ENCODE measurements at places on chromosomes 3 and 15. TPM values are rescaled to one million over a fixed set of nuclear protein-coding genes. Genes with fewer than 3 reads are reported as not detected.

Gene MCTP2
- total RNA-seq: 16.2 TPM

Gene EID1
- 68.8 TPM for total RNA-seq

Gene ZNF501
- total RNA-seq: 1.3 TPM

Gene CAMP
- total RNA-seq: not detected

Gene CFAP92
- 0.37 TPM for total RNA-seq

Gene PLIN1
- 0.12 TPM for total RNA-seq

GRCh38 chr3:99485286-99485685, 153.1 kb upstream of the COL8A1 start:
- DNase-seq: no peak

- DNase-seq: no peak
Observed at GRCh38 chr3:88879905-88880304, 227.5 kb upstream of the EPHA3 start.

DNA sequence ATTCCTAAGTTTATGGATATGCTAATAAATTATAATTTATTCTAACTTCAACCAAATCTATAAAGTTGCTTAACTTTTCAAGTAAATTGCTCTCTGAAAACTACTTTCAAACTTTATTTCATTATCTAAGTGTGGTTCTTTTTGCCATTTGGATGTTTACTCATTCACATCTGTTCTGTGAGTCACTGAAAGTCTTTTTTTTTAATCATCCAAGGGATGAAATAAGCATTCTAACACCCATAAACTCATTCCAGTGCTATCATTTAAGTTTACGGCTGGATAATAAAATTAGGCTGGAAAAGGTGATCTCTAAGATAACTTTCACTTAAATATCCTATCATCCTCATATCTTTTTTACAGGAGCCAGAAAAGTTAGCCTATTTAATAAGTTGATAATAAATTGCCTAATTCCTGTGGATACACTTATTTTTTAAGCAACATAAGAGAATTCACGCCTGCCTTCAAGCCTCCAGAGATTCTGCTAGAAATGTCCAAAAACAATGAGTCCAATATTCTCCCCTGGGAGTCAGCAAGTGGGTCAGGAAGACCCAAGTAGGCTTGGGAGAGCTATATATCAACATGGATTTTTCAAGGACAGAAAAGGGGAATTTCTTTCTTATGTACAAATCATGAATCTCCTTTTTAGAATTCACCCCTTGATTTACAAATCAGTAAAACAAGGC, 25.8 kb downstream of the SCG3 start:
- no peak for DNase-seq

GRCh38 chr3:23496165-23496564, 293.0 kb downstream of the UBE2E2 start:
- DNase-seq: no peak

DNA sequence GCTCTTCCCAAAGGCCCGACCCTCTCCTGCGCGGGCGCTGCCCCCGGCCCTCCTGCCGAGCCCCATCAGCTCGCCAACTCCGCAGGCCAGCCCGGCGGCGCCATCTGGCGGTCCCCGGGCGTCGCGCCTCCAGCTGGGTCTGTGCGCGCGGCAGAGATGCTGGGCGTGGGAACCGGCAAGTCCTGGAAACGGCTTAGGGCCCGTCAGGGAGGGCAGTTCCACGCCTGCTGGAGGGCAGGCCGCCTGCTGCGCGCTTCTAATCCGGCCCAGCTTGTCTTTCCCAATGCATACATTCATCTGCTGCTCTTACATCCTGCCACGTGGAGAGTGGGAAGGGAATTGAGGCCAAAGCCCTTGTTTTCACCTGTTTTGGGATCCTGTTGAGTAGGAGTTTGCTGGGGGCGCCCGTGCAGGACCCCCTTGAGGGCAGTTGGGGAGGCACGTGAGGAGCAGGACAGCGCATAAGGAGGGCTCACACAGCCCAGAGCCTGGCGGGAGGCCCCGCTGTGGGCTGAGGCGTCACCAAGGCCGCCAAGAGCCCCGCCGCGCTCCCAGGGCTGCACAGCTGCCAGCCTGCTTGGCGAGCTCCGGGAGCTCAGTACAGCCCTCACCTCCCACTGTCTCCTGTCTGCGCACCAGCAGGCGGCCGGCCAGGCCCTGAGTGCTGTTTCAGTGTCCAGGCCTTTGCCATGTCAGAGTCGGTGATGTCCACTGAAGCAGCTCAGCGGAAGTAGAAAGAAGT, 165.6 kb downstream of the NSMCE3 start:
- DNase-seq: peak; percentile 46

DNA sequence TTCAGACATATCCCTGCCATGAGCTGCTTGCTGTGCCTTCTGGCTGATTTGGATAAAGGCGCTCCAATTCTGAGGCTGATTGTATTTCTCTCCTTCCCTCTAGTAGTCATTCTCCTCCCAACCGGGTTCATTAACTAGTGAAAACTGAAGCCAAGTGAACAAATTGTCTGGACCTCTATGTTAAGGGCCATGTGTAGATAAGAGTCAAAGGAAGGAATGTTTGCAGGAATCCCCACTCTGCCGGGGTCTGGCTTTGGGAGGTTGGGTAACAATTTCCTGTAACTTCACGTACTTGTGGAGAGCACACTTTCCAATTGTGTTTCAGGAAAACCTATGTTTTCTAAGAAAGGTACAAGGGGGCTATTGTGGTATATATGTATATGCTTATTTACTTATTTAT, 38.2 kb upstream of the SUCLG2 start:
- no peak for DNase-seq

GRCh38 chr3:124116906-124117305, 125.0 kb upstream of the ROPN1 start:
- no peak for DNase-seq

GRCh38 chr3:30602946-30603345, 3.5 kb upstream of the TGFBR2 start:
- no peak for DNase-seq

- no peak for DNase-seq
Observed at GRCh38 chr3:66483006-66483405, 17.8 kb downstream of the LRIG1 start.

GRCh38 chr15:68310804-68311463, 33.4 kb downstream of the FEM1B start:
- no peak for DNase-seq

DNA sequence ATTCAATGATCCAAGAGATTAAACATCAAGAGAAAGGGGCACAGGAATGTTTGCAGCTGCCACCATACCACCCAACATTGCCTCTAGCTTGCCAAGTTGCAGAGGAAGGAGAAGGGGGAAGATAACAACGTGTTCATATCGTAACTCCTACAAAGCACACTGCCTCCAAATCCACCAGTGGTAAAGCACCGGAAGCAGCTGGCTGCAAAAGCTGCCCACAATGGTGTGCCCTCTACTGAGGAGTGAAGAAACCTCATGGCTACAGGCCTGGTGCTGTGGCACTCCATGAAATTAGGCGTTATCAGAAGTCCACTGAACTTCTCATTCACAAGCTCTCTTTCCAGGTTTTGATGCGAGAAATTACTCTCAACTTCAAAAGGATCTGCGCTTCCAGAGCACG, 263.9 kb upstream of the STT3B start:
- DNase-seq: no peak

GRCh38 chr3:70603103-70603502, 290.7 kb upstream of the MDFIC2 start:
- no peak for DNase-seq

Measured in T-helper 17 cell (primary cell).